ENCODE measurements at places on chromosomes 5 and 9.

- DNase-seq = no peak
These were observed 6.6 kb downstream of the SLC46A2 start for GRCh38 chr9:112884101-112884500.

GRCh38 chr5:126435714-126436113, 12.5 kb downstream of the GRAMD2B start:
- DNase-seq = no peak

GRCh38 chr9:92349771-92350739, 24.3 kb downstream of the CENPP start:
- no peak for DNase-seq

- no peak for DNase-seq
These were observed 73.6 kb downstream of the USP20 start for GRCh38 chr9:129908906-129909305.

DNA sequence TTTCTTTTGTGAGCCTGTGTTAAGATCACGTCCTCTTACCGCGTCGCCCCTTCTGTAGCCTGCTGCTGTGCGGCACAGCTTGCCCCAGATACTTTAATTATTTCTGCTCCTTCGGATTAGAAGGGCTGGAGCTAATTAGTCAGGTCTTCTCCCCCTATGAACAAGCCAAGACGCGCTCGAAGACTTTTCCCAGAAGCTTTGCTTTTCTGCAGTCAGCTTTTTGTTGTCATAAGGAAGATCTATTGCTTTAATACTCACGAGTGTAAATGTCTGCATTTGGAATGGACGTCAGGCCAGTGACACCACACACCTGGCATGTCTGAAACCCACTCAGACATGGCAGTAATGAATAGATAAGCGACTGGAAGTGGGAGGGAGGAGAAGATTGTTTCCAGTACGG, 37.0 kb downstream of the PRUNE2 start:
- no peak for DNase-seq

- DNase-seq = no peak
These were observed 163.8 kb upstream of the PAPPA start for GRCh38 chr9:115989831-115990230.

DNA sequence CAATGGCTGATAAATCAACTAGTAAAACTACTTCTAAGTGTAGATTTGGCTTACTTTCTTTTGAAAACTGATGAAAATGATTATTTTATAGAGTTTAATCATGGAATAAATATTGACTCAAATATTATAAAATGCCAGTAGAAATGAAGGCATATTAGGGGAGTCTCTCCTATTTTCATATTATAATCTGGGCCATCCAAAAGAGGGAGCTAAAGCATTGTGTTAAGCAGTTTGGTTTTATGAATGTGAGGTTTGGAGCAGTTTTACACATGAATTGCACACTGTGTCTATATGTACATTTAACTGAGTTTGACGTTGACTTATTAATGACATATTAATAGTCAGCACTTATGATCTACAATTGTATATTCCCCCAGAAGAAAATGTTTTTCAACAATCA, 17.4 kb downstream of the CDH9 start:
- no peak for DNase-seq

DNA sequence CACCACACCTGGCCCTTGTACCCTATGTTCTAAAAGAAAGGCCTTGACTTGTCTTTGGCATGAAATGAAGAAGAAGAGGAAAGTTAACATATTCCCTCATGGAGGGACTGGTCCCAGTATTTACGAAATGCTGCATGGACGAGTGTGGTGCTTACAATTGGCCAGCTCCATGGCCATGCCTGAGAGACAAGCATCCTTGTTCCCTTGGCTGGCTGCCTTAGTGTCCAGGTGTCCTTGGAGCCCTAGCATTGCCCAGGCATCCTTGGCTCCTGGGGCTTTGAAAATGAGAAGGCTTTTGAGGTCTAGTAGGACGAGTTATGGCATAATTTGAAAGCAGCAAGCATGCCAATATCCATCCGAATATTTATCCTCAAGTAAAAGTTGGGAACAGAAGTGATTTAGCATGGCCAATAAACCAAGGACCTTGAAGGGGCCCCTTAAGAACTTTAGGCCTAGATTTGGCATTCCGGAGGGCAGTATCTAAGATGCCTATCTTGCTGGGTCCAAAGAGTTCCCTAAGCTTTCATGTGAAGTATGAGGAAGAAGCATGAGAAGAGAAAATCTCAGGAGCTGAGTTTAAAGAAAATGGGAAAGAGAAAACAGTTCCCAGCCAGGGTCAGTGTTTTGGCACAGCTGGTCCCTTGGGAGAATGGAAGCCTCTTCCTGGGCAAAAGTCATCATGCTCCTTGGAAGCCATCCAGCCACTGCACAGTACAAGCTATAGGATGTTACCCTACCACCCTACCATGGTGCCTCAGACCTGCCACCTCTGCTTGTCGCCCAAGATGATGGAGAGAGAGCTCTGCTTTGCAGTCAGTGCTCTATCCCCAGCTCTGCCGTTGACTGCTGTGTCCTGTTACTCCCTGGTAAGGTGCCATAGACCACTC, 91.0 kb downstream of the AOPEP start:
- DNase-seq = no peak

DNA sequence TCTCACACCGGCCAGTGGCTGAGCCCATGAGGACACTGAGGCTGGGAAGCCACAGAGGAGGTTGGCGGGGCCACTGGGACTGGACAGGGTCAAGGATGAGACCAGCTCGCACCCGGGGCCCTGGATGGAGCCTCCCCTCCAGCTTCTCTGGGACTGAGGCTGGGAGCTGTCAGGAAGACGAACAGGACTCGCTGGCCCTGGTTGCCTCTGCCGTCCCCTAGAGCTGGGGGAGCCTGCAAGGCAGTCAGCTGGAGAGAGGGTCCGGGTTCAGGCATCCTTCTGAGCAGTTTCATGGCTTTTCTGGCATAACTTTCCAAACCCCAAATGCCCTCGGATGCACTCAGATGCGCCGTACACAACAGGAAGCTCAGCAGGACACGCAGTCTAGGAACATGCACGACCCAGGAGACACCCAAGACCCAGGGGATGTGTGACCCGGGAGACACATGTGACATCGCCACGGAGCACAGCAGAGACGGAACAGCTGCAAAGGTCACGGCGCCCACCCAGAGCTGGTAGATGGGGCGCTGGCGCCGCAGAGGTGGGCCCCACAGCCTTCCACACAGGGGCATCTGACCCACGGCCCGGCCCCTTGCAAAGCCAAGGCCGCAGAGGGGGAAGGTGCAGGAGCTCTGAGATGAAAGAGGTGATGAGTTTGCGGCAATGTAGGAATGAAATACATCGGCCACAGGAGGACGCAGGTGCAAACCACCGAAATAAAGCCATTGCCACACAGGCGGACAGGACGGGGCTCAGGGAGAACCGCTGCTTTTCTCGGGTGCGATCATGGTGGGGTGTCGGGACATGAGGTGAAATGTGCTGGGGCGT, 17.1 kb downstream of the TPPP start:
- DNase-seq = no peak

- DNase-seq = no peak
These were observed 4.4 kb downstream of the FRRS1L start for GRCh38 chr9:109162677-109163076.

GRCh38 chr9:122126331-122127261, 33.0 kb downstream of the NDUFA8 start:
- DNase-seq = no peak

DNA sequence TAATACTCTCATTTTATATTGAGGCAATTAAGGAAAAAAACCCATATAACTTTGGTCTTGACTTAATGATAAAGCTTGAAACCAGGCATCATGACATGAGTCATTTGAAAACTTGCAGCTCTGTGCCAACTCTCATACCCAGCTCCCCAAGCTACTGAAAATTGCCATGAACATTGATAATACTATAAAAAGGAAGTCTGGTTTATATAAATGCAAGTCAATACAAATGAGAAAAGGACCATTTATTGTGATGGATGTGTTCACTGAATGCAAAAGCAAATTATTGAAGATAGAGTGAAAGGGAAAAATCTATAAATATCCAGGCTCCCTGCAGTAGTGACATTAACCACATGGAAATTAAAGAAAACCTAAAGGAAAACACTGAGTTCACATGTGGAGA, 116.3 kb downstream of the DEPDC1B start:
- no peak for DNase-seq

DNA sequence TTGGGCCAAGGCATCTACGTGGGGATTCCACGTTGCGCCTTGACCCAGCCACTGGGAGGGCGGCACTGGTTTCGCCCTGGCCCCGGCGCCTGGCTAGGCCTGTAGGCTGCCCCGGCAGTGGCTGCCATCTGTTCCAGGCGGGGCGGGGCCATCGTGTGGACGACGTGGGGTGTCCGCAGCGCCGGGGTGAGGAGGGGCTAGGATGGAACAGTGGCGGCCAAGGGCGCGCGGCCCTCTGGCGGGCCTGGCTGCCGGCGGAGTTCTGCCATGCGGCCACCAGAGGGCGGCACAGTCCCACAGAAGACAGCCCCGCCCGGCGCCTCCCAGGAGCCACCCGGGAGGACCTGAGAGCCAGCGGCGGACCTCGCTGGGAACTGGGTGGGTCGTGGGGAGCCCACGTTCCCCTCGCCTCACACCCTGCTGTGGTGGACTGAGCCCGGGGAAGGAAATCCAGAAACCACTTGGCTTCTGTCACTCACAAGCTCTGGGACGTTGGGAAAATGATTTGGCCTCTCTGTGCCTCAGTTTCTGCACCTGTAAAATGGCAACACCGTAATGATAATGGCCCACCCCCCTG, 22.6 kb upstream of the RAPGEF1 start:
- DNase-seq = peak; percentile 87

DNA sequence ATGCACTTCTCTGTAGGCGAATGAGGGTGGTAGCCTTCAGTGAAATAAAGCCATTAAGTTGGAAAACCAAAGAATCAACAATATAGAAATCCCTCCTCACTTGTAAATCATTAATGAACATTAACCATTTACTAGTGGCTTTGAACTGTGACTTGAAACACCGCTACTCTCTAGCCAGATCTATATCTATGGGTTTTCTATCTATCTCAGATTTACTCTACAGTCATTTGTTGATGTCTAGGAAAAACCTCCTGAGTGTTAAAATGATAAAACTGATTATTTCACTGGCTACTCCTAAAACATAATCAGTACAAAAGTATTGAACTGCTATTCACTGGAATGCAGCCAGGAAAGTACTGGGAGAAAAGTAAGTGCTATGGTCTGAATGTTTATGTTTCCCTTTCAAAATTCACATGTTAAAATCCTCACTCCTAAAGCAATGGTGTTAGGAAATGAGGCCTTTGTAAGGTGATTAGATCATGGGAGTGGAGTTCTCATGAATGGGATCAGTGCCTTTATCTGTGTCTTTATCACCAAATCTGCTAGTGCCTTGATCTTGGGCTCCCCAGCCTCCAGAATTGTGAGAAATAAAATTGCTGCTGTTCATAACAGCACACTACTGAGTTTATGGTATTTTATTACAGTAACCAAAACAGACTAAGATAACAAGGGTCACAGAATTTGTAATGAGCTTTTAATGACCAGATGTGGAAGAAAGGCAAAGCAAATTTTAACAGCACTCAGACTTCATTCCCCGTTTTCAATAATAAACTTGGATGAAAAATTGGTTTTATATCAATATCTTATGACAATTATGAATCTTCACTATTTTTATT, 8.6 kb upstream of the OXCT1 start:
- DNase-seq = no peak

- peak; percentile 91 for DNase-seq
These were observed 746 bp downstream of the CAST start for GRCh38 chr5:96662725-96663518.

GRCh38 chr9:83238871-83239640, 176.1 kb upstream of the RASEF start:
- no peak for DNase-seq

- no peak for DNase-seq
These were observed 7.0 kb upstream of the IL3 start for GRCh38 chr5:132053483-132053882.

DNA sequence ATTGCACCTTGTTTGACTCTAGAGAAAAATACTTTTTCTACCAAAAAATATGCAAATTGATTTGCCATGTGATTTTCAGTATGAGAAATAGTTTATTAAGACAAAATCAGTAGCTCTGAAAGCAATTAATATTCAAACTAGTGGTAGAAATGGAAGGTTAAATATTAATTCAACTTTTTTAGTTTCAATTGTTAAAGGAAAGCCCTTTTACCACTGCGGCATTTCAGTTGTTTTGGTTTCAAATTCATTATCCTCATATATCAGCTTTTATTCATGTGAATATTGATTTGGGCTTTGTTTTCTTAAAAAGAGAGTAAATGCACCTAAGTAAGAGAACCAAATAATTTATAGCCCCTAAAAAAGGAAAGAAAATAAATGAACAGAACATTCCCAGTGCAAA, 660.6 kb upstream of the CHD1 start:
- no peak for DNase-seq

DNA sequence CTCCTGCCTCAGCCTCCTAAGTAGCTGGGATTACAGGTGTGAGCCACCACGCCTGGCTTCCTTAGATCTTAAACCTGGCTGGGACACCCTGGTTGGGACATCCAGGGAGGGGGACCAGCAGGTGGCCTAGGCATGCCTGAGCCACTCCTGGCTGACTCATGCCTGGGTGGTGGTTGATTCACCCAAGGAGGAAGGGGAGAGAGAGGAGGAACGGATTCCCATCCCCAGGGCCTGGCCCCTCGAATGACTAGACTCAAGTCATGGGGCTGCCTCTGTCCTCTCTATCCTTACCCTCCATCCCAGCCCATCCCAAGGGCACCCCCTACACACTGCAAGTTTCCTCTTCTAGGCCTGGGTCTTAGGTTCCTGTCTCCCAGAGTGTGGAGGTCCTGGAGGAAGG, 12.7 kb downstream of the EEIG1 start:
- DNase-seq = no peak

DNA sequence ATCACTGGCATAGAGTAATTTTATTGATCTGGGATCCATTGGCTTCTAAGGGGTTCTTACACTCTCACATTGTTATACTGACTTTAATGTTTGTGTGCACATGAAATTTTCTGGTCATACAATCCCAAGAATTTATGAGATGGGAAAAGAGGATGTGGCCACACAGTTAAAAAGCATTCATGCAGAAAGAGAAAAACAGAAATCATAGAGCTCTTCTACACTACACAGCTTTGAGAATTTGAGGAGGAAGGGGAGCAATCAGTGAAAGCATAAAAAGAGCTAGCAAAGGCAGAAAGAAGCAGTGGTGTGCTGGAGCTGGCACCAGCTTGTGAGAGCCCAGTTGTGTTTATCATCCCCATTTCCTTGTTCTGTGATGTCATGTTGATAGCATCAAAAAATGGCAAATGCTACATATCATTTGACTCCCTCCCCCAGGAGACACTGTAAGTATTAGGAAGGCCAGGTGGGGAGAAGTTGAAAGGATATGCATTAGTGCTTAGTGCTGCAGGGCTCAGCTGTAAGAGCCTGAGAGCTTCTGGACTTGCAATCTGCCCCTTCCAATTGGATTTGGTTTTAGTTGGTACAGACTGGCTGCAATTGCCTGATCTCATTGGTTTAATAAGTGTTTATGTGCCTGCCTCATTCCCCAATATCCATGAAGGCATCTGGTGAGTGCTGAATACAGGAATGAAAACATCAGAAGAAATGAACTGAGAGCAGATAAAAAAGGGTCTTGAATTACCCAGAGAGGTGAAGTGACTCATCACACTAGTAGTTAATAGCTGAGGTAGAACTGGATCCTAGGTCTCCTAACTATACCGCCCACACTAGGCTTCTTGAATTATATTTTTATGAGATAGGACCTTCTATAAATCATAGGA, 30.9 kb downstream of the RHOBTB3 start:
- no peak for DNase-seq
